ENCODE measurements at places on chromosomes 2 and 18.

DNA sequence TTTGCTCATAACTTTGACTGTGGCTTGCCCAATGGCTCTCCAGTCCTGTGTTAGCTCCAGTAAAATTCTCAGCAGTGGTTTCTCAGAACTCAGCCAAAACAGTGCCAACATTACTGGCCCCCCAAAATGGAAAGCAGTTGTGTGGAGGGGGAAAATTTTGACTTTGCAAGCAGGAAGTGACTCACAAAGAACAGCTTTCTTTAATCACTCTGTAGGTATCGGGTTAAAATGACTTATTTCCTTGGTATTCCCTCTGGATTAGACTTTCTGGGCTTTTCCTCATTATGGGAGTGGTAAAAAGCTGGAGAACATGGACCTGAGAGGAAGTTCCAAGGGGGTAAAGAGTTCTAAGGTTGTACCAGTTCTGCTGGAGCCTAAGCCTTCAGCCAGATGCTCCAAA, 175.7 kb upstream of the RND3 start:
- DNase-seq = no peak

GRCh38 chr2:31324016-31324633, 90.2 kb downstream of the EHD3 start:
- no peak for DNase-seq

GRCh38 chr2:73291093-73291460, 2.3 kb downstream of the EGR4 start:
- peak; percentile 91 for DNase-seq

- DNase-seq = no peak
Observed at GRCh38 chr2:134722728-134723127, 3.9 kb upstream of the TMEM163 start.

GRCh38 chr2:67725731-67726130, 328.6 kb downstream of the ETAA1 start:
- no peak for DNase-seq

DNA sequence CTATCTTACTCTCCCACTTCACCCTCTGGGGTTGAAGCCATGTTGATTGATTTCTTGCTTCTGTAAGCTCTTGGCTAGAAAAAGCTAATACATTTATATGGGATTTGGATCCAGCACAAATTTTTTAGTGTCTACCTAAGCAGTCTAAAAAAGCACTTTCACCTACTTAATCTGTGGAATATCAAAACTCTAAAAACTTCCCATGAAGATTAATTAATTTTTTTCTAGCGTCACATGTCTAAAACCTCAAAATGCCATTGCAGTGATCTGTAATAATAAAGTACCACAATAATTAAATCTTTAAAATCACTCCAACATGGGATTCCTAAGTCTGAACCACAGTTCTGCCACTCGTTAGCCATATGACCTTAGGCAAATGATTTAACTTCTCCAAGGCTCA, 180.1 kb downstream of the EN1 start:
- DNase-seq = peak; percentile 8

GRCh38 chr2:15841776-15842560, 98.4 kb upstream of the MYCN start:
- DNase-seq = no peak

GRCh38 chr18:24937639-24938275, 414.2 kb downstream of the ZNF521 start:
- DNase-seq = no peak

DNA sequence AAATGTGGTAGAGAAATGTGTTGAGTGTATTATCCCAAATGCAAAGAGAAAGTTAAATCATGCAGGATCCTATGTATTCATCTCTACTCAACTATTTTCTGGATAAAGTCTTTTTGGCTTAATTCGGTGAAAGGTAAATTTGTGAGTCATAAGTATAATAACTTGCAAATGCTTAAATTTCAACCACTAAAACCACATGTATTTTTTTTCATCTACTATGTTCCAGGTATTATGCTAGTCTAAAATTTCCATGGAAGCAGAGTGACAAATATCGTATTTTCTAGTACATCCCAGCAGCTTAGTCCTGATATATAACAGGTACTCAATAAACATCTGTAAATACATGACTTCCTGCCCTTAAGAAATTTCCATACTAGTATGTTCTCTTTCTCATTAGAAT, 6.2 kb downstream of the ALS2 start:
- no peak for DNase-seq

DNA sequence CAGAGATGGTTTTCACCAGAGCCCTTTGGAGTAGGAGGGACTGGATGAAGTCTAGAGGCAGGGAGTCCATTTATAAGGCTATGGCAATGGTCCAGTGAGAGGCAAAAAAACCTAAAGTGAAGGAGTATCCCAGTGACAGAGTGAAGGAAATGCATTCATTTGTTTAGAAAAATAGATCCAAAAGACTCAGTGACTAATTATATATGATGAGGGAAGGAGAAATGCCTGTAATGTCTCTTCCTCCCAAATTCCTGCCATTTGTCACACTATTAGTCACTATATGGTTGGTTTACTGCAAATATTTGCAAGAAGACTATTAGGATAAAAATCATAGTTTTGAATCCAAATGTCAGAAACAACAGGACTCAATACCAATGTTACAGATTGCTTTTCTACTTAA, 104.2 kb downstream of the ZNF521 start:
- no peak for DNase-seq

DNA sequence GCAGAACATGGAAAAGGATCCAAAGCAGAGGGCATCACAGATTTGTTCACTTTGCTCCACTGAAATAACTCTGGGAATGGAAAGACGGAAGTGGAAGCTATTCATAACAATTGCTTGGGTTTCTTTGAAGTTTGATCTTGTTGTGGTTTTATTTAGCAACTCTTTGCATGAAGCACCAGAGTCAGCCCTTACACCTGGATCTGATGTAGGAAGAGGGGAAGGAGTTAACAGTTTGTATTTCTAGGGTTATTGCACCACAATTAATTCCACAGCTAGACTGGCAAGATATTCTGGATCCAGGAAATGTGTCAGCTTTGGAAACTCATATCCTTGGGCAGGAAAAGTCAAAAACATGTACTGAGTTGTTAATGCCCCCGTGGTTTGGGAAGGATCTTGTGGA, 1143.4 kb downstream of the CNTNAP5 start:
- no peak for DNase-seq

- no peak for DNase-seq
Observed at GRCh38 chr2:29586919-29587318, 334.5 kb downstream of the ALK start.

DNA sequence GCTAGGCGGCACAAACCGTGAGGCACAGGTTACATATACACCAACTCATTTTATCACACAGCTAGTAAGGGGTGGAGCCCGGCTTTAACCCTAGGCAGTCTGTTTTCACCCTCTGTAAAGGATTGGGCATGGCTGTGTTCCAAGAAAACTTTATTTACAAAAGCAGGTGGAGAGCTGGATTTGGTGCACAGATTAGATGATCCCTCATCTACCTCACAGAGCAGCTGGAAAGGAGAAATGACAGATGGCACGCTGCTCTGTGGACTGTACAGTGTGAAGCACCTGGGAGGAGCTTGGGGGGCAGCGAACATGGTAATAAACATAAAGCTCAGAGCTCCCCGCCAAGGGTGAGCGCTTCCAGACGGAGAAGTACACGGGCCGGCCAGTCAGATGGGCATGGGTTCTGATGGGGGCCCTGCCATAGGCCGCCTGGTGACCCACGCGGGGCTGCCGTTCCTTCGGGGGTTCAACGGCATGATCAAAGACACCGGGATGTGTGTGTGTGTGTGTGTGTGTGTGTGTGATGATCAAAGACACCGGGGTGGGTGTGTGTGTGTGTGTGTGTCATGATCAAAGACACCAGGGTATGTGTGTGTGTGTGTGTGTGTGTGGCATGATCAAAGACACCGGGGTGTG, 862 bp upstream of the TMEM177 start:
- peak; percentile 70 for DNase-seq

GRCh38 chr2:73092146-73092783, 20.5 kb downstream of the RAB11FIP5 start:
- no peak for DNase-seq

GRCh38 chr2:29921560-29921915, at the start of gene ALK:
TSS of gene ALK (minus strand) at chr2:29921586. CDS start at chr2:29920659, 927 bp downstream.
- DNase-seq = peak; percentile 76

DNA sequence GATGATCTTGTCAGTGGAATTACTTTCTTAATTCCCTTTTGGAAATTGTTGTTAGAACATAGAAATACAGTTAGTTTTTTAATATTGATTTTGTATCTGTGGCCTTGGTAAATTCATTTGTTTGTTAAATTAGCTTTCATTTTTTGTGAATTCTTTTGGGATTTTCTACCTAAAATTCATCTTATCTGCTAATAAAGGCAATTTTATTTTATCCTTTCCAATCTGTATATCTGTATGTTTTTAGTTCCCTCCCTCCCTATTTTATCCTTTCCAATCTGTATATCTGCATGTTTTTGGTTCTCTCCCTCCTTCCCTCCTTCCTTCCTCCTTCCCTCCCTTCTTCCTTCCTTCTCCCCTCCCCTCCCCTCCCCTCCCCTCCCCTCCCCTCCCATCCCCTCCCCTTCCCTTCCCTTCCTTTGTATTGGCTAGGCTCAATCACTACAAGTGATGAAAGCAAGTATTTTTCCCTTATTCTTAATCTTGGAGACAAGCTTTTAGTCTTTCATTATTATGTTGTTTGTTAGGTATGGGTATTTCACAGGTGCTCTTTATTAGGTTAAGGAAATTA, 244.4 kb downstream of the ALK start:
- no peak for DNase-seq

- no peak for DNase-seq
Observed at GRCh38 chr18:56517196-56517595, 121.2 kb downstream of the TXNL1 start.

- DNase-seq = no peak
Observed at GRCh38 chr2:120683701-120684100, 52.0 kb upstream of the GLI2 start.

GRCh38 chr18:2850816-2851215, 4.0 kb downstream of the EMILIN2 start:
- DNase-seq = no peak

DNA sequence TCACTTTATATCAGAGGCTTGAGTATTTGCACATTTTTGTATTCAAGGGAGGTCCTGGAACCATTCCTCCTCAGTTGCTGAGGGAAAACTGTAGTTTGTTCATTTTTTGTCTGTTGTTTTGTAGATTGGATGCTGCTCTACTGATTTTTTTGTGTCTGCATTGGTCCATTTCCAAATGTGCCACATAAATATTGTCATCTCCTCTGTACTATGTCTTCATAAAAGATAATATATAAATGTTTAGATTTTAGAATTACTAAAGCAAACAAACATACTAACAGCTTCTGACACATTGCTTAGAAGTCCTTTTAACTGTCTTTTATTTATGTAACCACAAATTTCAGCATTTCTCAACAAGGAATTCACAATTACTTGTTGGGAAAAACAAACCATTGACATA, 356.8 kb downstream of the PLCL1 start:
- no peak for DNase-seq

GRCh38 chr2:160970052-160970965, 189.9 kb upstream of the TANK start:
- DNase-seq = no peak

GRCh38 chr18:31429623-31430022, 17.9 kb upstream of the DSG3 start:
- no peak for DNase-seq

GRCh38 chr2:25347205-25347815, 5.6 kb upstream of the DNMT3A start:
- no peak for DNase-seq

DNA sequence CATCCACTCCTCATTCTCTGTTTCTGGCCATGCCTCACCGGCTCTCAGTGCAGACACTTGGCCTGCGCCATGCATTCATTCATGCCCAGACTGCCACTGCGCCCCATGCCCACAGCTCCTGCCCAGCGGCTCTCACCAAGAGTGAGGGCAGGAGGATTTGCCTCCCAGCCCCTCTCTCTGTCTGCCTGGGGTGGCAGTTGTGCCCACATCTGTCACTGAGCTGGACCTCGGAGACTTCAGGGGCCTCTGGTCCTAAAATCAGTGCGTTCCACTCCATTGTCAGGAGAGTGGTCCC, 75.1 kb downstream of the CIB4 start:
- no peak for DNase-seq

DNA sequence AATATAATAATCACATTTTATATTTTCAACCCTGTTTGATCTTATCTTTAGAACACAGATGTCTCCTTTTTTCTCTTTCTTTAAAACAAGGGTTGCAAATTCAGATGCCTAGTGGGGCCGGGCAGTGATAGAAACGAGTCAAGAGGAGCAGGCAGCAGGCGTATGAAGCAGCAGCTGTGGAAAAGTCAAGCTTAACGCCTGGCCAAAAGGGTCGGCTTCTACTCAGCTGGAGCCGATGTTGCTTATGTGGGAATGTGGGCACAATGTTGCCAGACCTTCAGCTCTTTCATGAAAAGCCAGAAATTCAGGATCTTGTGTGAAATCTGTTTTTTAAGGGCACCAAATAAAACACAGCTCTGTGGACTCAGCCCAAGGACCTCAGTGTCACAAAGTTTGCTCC, 642.7 kb downstream of the ARHGAP15 start:
- DNase-seq = no peak

GRCh38 chr18:12288403-12288755, 19.7 kb upstream of the TUBB6 start:
- no peak for DNase-seq

DNA sequence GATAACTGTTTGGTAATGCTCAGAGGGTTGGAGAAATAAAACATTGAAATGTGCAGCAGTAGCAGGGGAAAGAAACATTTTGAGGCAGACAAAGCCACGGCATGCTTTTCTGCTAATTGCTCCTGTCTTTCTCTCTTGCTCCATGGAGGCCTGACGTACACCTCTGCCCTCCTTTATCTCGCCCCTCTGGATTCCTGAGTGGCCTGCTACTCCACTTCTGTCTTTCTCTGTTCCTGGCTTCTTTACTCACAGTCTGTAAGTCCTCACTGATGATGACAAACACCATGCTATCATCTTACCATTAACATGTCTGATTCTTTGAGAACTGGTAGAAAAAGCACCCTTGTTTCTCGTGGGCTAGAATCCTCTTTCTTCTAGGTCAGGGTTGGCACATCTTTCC, 392.9 kb downstream of the MEIS1 start:
- DNase-seq = no peak

DNA sequence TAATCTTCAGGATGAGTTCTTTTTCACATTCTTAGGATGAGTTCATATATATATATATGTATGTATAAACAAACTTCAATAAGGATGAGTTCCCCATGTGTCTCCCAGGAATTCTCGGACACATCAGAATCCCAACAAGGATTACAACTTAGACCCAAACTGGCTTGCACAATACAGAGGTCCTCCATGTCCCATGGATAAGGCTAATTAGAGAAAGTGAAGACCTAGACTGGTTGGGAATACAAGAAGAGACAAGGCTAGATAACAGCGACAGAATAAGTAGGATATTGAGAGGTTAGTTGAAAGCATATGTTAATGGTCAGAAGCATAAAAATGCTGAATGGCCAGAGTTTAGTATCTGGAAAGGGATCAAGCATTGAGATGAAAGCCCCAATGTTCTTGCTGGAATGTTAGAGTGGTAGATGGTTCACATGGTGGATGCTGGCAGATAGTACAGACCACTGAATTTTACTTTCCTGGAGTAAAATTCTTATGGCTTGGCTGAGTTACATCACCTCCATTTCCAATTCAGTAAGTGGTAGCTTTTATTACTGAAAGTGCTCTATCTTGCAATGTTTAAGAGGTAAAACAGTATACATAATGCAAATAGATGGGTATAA, 154.9 kb upstream of the EPHA4 start:
- DNase-seq = no peak

Measured in activated CD4-positive, alpha-beta T cell treated with anti-CD3 and anti-CD28 coated beads, Interleukin-2, amount 10 ng/mL, durations not matched to agents 24 days and 14 days (primary cell).